ENCODE measurements at places on chromosomes 7 and 10. TPM values are rescaled to one million over a fixed set of nuclear protein-coding genes. Genes with fewer than 3 reads are reported as not detected.

DNA sequence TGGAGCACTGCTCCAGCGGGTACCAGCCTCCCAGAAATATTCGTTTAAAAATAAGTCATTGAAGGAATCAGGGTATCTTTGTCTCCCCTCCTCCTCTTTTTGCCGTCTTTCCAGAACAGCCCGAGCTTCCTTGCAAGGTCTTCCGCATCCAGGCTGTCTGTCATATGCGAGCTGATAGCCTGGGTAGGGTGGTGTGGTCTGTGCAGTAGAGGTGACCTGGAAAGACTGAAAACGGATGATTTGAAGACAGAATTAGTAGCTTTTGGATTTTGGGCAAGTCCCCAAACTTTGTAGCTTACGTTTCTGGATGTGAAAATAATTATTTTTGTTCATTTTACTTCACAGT lies 480 bp downstream of the VPS50 start:
- no peak for DNase-seq
- H3K4me1 ChIP-seq = peaks cover 17% of the 10 kb centered on the region
- H3K36me3 ChIP-seq = no peaks in the 10 kb centered on the region
- peak overlapping the region; percentile 95 for H3K4me3 ChIP-seq
- H3K27me3 ChIP-seq = no peaks in the 10 kb centered on the region

Gene OR6B1
- total RNA-seq = not detected

GRCh38 chr10:103451091-103451813 lies 918 bp downstream of the CALHM2 start:
- DNase-seq = peak; percentile 71
- H3K4me3 ChIP-seq = peak overlapping the region; percentile 91
- peak overlapping the region; percentile 90 for H3K27ac ChIP-seq

DNA sequence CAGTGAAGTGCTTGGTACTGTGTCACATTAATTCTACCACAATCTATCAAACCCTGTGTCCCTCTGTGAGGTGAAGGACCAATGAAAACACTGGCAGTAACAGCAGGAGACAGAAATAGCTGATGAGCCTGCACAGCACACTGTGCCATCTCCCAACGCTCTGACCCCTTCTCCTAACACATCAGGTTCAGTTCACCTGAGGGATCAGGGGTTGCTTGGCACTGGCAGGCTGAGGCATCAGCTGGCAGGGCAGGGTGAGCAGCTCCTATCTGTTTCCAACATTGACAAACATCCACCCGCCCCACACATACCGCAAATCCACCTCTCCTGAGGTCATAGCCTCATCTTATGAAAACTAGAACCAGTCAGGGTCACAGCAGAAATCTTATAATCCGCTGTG lies 120.9 kb downstream of the ICA1 start:
- no peak overlapping the region for H3K27ac ChIP-seq
- H3K27me3 ChIP-seq = peaks cover 6% of the 10 kb centered on the region
- 0 out of 2 replicates have a peak, but pooled peaks cover 5% of the 10 kb centered on the region for H3K4me1 ChIP-seq
- no peak overlapping the region for H3K4me3 ChIP-seq
- DNase-seq = no peak

GRCh38 chr10:75910032-75910431 lies 478.6 kb downstream of the LRMDA start:
- no peak overlapping the region for H3K27ac ChIP-seq
- H3K36me3 ChIP-seq = no peaks in the 10 kb centered on the region
- H3K4me1 ChIP-seq = no peaks in the 10 kb centered on the region
- DNase-seq = peak; percentile 10
- no peak overlapping the region for H3K4me3 ChIP-seq
- H3K27me3 ChIP-seq = peaks cover 26% of the 10 kb centered on the region

GRCh38 chr7:51244053-51244452 lies 72.6 kb downstream of the COBL start:
- no peaks in the 10 kb centered on the region for H3K27me3 ChIP-seq
- H3K4me3 ChIP-seq = no peak overlapping the region
- H3K27ac ChIP-seq = no peak overlapping the region
- no peaks in the 10 kb centered on the region for H3K4me1 ChIP-seq

Gene MMRN2
- total RNA-seq = 0.67 TPM

- no peak overlapping the region for H3K27ac ChIP-seq
- peaks cover 7% of the 10 kb centered on the region for H3K27me3 ChIP-seq
- H3K4me1 ChIP-seq = peaks cover 7% of the 10 kb centered on the region
- DNase-seq = no peak
- H3K36me3 ChIP-seq = 0 out of 2 replicates have a peak, but pooled peaks cover 6% of the 10 kb centered on the region
These were observed 609.4 kb downstream of the LRMDA start for GRCh38 chr10:76040830-76041220.

DNA sequence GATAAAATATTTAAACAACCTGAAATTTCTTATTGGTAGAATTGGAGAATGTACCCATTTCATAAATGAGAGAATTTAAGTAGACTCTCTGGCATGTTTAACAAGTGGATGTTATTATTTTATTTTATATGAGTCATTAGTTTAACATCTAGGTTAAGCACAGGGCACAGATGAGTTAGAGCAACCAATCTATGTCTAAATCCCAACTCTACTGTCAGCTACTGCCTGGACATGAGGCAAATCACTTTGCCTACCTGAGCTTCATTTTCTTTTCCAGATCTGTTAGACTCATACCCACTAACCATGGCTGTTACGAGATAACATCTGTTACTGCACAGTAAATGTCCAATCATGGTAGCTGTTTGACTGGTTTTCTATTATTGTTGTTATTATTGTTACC lies 251.1 kb downstream of the INHBA start:
- no peak overlapping the region for H3K27ac ChIP-seq
- no peaks in the 10 kb centered on the region for H3K36me3 ChIP-seq
- DNase-seq = peak; percentile 23
- H3K27me3 ChIP-seq = no peaks in the 10 kb centered on the region

DNA sequence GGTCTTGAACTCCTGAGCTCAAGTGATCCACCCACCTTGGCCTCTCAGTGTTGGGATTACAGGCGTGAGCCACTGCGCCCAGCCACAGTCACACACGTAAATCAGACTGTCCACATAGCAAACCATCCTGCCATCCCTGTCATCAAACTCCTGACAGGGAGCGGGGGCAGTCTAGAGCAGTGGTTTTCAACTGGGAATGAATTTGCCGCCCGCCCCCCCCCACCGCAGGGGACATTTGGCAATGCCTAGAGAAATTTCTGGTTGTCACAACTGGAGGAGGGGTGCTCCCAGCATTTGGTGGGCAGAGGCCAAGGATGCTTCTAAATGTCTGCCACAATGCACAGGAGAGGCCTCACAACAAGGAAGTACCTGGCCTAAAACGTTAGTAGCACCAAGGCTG lies 24.1 kb downstream of the CAMK2G start:
- H3K36me3 ChIP-seq = peaks cover 16% of the 10 kb centered on the region
- DNase-seq = no peak
- H3K4me1 ChIP-seq = peaks cover 29% of the 10 kb centered on the region
- peaks cover 1% of the 10 kb centered on the region for H3K27me3 ChIP-seq
- peak overlapping the region; percentile 81 for H3K27ac ChIP-seq

- H3K27me3 ChIP-seq = peaks cover 8% of the 10 kb centered on the region
- H3K4me1 ChIP-seq = peaks cover 44% of the 10 kb centered on the region
- peak overlapping the region; percentile 74 for H3K27ac ChIP-seq
These were observed 3.6 kb downstream of the PLAC9 start for GRCh38 chr10:80136134-80136571.

GRCh38 chr7:121187222-121187621 lies 141.6 kb upstream of the WNT16 start:
- H3K36me3 ChIP-seq = peaks cover 20% of the 10 kb centered on the region
- no peaks in the 10 kb centered on the region for H3K27me3 ChIP-seq
- no peak for DNase-seq
- H3K4me3 ChIP-seq = no peak overlapping the region
- peaks cover 18% of the 10 kb centered on the region for H3K4me1 ChIP-seq
- no peak overlapping the region for H3K27ac ChIP-seq

Gene DUS4L
- total RNA-seq = 3.7 TPM

Gene PNLIPRP2
- not detected for total RNA-seq

Gene DTX2
- total RNA-seq = 14.2 TPM

Gene HOXA7
- total RNA-seq = 7.8 TPM

- no peak for DNase-seq
- H3K36me3 ChIP-seq = peaks cover 8% of the 10 kb centered on the region
- no peak overlapping the region for H3K27ac ChIP-seq
- H3K4me1 ChIP-seq = no peaks in the 10 kb centered on the region
These were observed 280.1 kb downstream of the TNS3 start for GRCh38 chr7:47301657-47302295.

- no peaks in the 10 kb centered on the region for H3K36me3 ChIP-seq
- no peak for DNase-seq
- no peak overlapping the region for H3K4me3 ChIP-seq
- H3K27ac ChIP-seq = no peak overlapping the region
These were observed 44.1 kb downstream of the MTURN start for GRCh38 chr7:30178748-30179436.

DNA sequence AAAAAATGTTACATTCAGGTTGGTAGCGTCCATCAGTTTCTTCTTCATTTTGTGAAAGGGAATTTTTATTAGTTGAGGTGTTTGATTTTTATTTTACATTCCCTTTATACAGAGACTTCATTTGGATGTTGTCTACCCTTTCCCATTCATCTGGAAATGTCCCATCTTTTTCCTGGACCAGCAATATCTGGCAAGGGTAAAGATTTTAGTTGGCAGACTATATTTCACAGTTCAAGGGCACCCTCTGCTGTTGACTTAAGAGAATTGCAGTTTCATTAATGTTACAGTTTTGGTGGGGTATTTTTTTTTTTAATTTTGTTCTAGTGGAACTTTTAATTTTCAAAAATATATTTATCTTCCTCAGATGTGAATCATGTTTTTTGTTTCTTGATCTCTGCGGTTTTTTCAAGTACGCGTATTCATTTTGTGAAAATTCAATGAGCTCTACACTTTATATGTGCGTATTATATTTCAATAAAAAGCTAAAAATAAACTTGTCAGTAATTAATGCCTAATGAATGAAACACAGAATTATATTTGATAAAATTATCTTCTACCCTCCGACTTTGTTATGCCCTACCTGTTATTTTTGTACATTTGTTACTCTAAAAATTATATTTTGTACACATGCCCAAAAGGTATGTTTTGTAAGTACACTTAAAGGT lies 97.9 kb upstream of the KLF14 start:
- H3K27ac ChIP-seq = peak overlapping the region; percentile 36
- H3K36me3 ChIP-seq = peaks cover 16% of the 10 kb centered on the region
- no peaks in the 10 kb centered on the region for H3K27me3 ChIP-seq
- peaks cover 60% of the 10 kb centered on the region for H3K4me1 ChIP-seq
- no peak overlapping the region for H3K4me3 ChIP-seq

DNA sequence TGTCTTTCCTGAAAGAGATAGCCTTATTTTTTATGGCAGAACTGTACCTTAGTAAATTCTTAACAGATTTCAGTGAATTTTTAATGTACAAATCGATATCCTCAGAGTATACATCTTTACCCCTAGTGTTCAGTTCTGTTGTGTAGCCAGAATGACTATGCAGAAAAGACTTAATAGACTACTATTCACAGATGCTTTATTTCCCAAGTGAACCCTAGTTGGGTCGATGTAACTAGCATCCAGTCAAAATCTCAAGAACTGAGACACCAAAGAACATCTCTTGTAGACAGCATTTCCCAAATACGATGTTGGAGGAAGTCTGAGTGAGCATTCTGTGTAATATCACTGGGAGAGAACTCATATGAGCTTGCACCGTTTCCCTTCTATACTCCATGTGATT lies 1.5 kb downstream of the AKR1C3 start:
- H3K4me1 ChIP-seq = no peaks in the 10 kb centered on the region
- no peak overlapping the region for H3K27ac ChIP-seq
- no peak for DNase-seq
- no peak overlapping the region for H3K4me3 ChIP-seq

DNA sequence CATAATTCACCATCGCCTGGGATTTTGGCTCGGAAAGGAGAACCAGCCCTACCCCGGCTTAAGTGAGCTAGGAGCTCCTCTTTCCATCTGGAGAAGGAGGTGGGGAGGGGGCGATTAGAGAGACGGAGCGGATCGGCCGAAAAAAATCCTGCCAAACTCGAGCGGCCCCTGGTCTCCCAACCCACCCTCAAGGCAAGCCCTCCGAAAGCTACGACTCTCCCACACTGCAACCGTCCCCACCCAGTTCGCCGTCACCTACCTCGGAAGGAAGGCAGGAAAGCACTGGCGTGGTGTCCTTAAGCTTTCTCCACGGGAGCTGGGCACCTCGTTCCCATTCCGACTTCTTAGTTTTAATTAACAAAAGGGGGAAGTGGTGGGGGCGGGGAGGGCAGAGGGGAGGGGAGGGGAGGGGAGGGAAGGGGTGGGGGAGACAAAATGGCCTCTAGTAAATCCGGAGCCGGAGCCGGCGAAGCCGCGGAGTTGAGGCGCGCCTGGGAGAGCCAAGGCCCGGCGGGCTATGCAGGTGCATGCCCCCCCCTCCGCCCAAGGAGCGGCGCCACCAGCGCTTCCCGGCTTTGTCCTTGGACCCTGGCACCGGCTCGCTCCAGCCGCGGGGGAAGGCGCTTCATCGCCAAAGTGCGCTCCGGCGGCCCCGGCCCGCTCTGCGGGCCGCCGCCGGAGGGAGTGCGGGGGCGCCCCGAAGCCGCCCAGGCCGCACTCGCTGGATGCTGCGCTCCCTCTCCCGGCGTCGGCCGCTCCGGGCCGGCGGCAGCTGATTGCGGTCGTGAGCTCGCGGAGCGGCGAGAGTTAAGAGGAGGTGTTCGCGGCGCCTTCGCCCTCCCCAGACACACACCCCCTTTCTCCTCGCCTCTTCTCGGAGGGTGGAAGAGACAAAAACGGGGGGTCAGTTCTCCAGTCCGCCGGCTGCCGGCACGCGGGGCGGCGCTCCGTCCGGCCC lies at the start of gene LRRC4:
TSS of gene LRRC4 (minus strand) at position 784 of the 958 bp plus-strand sequence. CDS start 797 bp downstream, outside the sequence.
- peak within 1 kb of the TSS; percentile 84 for H3K4me3 ChIP-seq

DNA sequence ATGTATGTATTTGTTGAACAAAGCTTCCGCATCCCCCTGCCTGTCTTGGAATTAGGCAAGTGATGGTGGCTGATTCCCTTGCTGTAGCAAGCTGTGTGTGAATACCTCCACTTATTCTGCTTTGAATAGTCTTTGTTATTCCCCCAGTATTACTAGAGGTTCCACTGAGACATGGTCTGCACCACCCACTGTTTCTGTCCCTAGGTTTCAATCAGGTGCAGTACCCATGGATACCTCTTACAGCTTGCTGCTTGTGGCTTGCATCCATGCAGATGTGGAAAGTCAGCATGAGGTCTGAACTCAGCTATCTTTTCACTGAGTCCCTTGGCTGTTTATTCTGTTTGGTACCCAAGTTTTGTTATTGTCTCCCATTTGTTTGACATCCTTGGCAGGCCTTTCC lies 447.4 kb downstream of the GRM8 start:
- no peaks in the 10 kb centered on the region for H3K4me1 ChIP-seq
- no peaks in the 10 kb centered on the region for H3K27me3 ChIP-seq
- no peak overlapping the region for H3K27ac ChIP-seq
- H3K36me3 ChIP-seq = no peaks in the 10 kb centered on the region
- DNase-seq = no peak

DNA sequence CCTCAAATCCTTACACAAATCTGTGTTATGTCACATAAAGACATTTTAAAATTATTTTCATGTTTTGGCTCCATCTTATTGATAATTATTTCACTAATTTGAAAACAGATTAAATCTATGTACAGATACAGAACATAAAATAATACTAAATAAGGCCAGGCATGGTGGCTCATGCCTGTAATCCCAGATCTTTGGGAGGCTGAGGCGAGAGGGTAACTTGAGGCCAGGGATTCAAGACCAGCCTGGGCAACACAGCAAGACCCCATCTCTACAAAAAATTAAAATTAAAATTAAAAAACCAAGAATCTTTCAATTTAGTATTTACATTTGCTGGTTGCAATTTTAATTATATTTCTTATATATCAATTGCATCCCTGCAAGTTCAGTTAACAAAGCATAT lies 246.4 kb upstream of the MKLN1 start:
- H3K36me3 ChIP-seq = peaks cover 35% of the 10 kb centered on the region
- no peak for DNase-seq
- peaks cover 2% of the 10 kb centered on the region for H3K27me3 ChIP-seq
- H3K4me1 ChIP-seq = peaks cover 31% of the 10 kb centered on the region
- H3K4me3 ChIP-seq = no peak overlapping the region

Gene A1CF
- not detected for total RNA-seq

Gene HSPA14
- 13.3 TPM for total RNA-seq

Measured in HFFc6 (cell line).